Regular cardiac myocyte (primary cell): ENCODE measurements at places on chromosomes 1 and 21. TPM values are rescaled to one million over a fixed set of nuclear protein-coding genes. Genes with fewer than 3 reads are reported as not detected.

MMEL1 gene
- total RNA-seq: under 0.01 TPM in 1 of 2 replicates, not detected in the other

CTBS gene
- 9.6 and 17.5 TPM in 2 replicates for total RNA-seq

ANKRD35 gene
- 0.85 and 0.96 TPM in 2 replicates for total RNA-seq

PALMD gene
- total RNA-seq: 6.9 and 31.9 TPM in 2 replicates

DCST2 gene
- not detected in 2 replicates for total RNA-seq

SFN gene
- 0.56 and 2.7 TPM in 2 replicates for total RNA-seq

PRAMEF12 gene
- not detected in 2 replicates for total RNA-seq

KCNK2 gene
- 4.2 and 5.1 TPM in 2 replicates for total RNA-seq

GCSAML gene
- not detected in 2 replicates for total RNA-seq
